ENCODE measurements at places on chromosomes 16 and 17. TPM values are rescaled to one million over a fixed set of nuclear protein-coding genes. Genes with fewer than 3 reads are reported as not detected.

Gene NEUROD2
- not detected for total RNA-seq

Gene P2RX1
- total RNA-seq = 0.25 TPM

Gene GRB7
- 0.37 TPM for total RNA-seq

Gene GRAP
- under 0.01 TPM for total RNA-seq

Gene EXOC7
- 79.9 TPM for total RNA-seq

Gene TOX3
- total RNA-seq = not detected

Gene HSD11B2
- total RNA-seq = not detected

Gene CHD9NB
- total RNA-seq = 2.1 TPM

Gene SLC35G6
- not detected for total RNA-seq

Gene PIK3R6
- total RNA-seq = not detected
